ENCODE measurements at places on chromosomes 12 and 14.

DNA sequence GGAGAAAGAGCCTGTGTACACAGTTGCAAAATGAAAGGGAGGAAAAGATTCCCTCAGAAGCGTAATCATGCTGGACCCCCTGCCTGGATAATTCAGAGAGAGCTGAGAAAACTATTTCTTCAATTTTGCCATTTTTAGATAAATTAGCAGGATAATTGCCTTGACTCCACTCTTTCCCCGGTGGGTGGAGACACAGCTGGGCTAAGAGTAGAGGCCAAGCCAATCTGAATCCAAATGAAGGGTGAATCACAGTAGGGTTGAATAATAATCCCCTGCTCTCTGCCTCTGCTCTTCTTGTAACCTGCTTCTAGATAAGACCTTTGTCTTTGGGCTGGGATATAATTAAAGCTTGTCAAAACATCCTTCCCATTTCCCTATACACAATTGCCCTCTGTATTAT, 150.1 kb downstream of the CAPZA3 start:
- DNase-seq = peak; percentile 11

DNA sequence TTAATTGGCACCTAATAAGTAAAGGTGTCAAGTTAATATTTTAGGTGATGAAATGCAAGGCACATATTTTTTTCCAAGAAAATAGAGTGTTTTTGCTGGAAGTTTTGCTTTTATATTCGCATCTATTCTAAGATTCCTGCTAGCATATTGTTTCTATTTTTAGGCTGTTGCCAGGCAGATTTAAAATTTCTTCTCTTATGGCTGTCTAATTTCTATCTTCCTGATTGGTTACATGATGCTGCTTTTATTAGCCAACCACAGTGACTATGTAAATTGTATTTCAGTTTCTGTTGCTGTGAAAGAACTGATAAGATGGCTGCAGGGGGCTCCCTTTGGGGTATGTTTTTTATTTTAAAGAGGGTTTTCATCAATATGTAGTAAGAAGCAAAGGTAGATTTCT, 42.7 kb downstream of the ATF7IP start:
- peak; percentile 65 for DNase-seq

GRCh38 chr12:41936333-41936732, 208.3 kb downstream of the GXYLT1 start:
- DNase-seq = no peak

GRCh38 chr14:28406196-28406595, 360.4 kb upstream of the FOXG1 start:
- no peak for DNase-seq

DNA sequence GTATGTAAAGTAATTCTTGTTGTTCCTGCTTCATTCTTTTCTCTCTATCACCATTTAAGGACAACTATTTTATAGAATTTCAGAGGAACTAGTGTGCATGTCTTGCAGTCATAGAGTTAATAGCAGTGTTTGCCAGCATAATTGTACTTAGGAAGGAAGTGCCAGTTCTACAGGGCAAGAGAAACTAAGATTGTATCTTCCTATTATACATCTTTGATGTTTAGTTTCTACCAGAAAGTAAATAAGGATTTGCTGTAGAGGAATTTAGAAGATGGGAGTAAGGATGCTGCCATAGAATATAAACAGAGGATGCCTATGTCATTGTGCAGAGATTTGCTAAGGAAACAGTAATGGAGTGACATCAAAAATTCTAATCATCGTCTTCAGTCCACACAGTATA, 270.9 kb upstream of the NPAS3 start:
- DNase-seq = no peak

DNA sequence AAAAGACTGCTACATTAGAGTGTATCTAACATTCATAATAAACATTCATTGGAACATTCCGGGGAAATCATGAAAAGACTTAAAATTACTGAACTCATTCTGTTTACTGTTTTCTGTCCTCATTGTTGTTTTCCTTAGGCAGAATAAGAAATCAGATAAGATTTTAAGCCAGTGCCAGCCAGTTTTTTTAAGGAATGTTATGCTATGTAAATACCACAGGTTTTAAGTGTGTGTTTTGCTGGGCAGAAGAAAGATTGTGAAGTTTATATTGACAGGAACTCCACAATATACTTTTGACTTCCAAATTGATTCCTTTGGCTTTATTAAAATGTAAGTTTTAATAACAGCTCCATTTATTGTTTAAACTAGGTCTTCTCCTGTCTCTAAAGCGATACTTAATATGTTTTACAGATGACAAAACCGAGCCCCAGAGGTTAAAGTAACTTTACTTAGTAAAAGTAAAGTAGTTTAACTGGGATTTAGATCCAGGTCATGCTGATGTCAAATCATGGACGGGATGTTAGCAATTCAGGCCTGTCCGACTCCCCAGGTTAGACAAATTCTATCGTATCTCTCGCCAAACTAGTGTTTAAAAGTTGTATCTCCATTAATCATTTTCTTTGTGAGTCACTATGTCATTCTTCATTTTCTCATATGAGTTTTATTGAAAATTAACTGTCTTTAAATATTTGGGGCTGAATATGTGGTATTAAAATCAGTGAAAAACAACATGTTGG, 1.7 kb downstream of the LARP4 start:
- peak; percentile 23 for DNase-seq

- DNase-seq = no peak
Measured at GRCh38 chr14:50113381-50114035, 2.9 kb downstream of the VCPKMT start.

- no peak for DNase-seq
Measured at GRCh38 chr14:24186831-24187538, 1.6 kb downstream of the IPO4 start.

DNA sequence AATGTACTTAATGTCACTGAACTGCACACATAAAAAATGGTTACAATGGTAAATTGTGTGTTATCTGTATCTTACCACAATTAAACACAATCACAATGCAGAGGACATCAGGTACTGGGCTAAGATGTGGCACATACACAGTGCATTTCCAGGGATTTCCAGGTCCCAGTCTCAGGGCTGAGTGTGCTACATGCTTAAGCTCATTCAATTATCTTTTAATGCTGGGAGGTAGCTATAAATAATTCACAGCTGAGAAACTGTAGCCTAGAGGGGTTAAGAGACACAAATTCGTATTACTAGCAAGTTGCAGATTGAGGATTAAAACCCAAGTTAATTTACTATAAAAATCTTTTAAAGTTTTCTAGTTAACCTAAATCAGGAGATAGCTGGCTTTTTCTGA, 67.1 kb downstream of the CRACR2A start:
- no peak for DNase-seq

- DNase-seq = no peak
Measured at GRCh38 chr12:47160316-47161244, 80.8 kb upstream of the AMIGO2 start.

DNA sequence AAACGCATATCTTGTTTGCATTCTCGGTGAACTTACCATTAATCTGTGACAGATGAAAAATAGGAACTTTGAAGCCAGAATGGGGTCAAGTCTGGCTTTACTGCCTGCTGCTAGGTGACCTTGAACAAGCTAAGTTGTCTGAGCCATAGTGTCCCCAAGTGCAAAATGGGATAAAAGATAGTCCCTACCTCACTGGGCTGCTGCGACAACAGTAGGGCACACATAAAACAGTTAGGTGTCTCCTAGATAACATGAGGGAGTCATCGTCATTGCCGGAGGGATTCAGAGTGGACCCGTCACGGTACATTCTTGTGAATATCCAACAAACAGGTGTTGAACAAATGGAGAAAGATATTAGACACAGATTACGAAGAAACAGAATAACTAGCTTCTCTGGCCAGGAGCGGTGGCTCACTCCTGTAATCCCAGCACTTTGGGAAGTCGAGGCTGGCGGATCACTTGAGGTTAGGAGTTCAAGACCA, 71.2 kb downstream of the NINJ2 start:
- no peak for DNase-seq

DNA sequence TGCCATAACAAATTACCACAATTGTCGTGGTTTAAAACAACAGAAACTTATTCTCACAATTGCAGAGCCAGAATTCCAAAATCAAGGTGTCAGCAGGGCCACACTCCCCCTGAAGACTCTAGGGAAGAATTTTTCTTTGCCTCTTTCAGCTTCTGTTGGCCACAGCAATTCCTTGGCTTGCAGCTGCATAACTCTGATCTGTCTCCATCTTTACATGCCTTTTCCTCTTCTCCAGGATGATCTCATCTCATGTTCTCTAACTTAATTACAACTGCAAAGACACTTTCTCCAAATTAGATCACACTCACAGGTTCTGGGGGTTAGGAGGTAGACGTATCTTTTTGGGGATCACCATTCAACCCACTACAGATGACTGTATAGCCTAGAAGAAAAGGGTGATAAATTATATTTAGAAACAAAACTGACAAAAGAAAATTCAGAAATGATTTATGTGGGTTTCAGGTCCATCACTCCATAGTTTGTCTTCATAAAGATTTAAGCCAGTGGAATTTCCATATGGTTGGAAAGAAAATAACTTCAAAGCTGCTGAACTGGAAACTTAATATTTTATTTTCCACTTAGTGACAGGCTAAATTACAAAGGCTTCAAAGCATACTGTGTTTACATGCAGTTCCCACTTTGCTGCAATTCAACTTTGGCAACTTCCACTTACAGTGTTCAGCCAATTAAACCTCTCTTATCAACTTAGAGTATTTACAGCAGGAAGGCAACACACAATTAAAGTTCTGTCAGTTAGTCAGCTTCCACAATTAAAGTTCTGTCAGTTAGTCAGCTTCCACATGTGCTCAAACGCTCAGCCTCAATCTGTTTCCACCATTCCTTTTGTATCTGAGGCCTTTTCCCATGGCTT, 213.3 kb downstream of the EPS8 start:
- no peak for DNase-seq

GRCh38 chr12:93205361-93205760, 172.4 kb upstream of the NUDT4 start:
- DNase-seq = no peak

- no peak for DNase-seq
Measured at GRCh38 chr12:3204143-3204542, 127.0 kb downstream of the TSPAN9 start.

GRCh38 chr12:27549236-27549800, 25.3 kb downstream of the PPFIBP1 start:
- peak; percentile 82 for DNase-seq

- no peak for DNase-seq
Measured at GRCh38 chr12:124024776-124025175, 51.8 kb downstream of the ZNF664 start.

DNA sequence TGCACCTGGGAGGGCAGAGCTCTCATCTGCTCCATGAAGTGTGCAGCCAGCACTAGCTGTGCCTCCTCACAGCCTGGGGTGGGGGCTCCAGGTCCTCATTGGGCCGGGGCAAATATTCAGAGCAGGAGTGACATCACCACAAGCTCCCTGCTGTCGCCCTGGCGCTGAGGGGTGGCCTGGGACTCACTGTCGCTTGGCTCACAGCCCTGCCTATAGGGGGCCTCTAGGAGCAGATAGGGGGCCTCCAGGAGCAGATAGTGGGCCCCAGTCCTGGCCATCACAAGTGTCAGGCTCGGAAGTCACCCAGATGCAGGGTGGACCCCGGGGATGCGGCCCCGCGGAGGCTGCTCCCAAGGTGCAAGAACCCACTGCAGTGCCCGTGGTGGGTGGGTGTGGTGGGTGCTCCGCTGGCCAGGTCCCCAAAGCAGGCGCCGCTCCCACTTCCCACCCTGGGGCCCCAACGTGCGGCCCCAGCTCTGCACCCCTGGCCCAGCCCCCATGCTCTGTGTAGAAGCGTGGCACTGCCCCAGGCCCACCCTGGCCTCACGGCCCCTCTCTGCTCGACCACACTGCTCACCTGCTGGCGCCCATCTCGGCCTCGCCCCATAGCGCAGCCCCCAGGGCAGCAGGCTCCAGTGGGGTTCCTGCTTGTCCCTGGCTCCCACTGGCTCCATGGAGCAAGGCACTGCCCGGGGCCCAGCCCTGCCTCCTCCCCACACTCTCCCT, 18.0 kb downstream of the SYNJ2BP start:
- no peak for DNase-seq

DNA sequence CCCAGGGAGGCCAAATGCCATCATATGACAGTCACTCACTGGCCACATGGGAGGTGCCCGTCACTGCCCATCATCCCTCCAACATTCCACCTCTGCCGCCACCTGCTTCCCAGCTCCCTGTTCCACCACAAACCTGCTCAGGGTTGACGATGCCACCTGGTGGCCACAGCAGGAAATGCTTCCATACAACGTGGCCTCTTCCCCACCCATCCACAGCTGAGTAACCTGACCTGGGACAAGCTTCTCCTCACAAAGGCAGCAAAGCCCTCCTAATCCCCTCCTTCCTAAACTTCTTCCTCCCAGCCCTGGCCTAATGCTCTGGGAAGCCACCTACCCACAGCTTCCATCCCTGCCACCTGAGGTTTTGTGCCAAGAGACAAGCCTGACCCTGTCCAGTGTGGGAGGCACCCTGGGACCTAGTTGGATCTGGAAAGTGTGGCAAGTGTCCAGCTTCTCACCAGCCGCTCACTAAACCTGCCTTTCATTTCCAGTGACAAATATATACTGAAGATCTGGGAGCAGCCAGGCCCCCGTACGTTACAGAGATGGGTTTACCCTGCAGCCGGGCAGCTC, 4.3 kb downstream of the DEGS2 start:
- peak; percentile 11 for DNase-seq

DNA sequence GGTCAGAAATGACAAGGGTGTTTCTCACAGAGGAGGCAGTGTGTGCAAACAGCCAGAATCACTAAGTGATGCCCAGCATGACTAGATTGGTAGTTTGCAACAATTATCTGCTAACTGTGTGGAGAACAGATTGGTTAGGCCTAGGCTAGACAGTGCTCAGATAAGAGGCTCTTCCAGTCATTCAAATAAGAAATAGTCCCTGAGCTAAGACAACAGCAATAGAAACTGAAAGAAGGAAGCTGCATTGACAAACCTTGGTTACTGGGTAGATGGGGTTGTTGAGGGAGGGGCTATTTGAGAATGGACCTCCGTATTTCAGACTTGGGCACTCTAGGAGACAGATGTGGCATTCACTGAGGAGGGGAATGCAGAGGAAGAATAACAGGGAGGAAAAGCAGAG, 255.0 kb upstream of the NPAS3 start:
- no peak for DNase-seq

DNA sequence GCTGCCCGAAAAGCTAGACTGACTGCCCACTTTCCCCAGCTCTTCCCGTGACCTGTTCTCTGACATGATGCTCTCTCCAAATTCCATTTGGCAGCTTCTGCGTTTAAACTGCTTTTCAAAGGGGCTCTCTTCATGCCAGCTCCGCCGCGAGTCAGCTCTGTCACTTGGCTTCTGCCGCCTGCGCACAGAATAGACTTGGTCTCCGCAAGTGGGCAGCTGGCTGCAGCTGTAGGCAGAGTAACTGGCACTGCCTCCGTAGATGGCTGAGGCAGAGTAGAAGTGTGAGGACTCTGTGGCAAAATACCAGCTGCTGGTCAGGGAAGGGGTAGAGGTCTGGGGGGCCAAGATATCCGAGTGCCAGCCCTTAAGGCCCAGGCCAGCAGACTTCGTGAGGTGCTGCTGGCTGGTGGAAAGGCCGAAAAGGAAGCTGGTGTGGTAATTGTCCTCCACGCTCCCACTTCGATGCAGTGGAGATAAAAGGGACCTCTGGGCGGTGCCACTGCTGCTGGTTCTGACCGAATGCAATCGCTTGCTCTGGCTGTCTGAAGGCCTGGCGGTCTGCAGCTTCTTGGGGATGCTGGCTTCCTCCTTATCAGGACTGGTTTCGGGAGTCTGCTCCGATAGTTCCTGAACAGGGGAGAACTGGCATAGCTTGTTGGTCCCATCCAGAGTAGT, 85.7 kb downstream of the DUSP16 start:
- no peak for DNase-seq
